ENCODE measurements at places on chromosomes 6 and 20.

DNA sequence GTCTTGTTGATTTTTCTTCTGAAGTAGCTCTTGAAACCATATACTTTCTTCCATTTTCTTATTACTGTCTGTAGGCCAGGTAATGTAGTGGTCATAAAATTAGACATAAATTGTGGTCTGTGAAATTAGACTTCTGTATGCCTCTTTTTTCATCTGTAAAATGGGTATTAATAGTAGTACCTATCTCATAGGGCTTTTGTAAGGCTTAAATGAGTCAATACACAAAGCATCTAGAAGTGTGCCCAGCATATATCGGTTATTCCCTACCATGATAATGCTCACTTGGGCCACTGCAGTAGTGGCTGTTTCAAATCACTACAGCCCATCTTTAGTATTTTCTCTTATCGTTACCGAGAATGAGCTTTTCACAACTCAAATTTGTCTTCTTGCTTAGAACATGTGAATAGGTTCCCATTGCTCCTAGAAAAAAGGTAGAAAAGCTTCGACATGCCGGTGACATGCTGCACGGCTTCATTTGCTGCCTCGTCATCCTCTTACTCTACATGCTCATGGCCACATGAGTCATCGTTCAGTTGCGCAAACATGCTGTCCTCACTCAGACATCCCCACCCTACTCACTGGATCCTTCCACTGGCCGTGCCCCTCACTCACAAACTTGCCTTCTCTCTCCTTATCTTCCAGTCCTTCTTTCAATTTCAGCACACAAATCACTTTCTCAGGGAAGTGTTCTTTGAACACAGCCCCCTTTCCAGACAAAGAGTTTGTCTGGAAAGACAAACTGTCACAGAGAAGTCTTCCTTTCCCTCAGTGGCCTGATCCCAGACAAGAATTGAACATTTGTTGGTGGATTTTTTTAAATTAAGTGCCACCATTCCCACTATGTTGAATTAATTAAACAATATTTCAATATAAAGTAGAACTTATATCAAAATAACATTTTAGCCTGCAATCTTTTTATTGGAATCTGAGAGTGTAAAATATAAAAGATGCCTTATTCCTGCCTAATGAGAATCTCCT, 32.2 kb upstream of the ERVFRD-1 start:
- DNase-seq = no peak

- DNase-seq = no peak
Measured at GRCh38 chr6:128757961-128758360, 125.0 kb upstream of the LAMA2 start.

DNA sequence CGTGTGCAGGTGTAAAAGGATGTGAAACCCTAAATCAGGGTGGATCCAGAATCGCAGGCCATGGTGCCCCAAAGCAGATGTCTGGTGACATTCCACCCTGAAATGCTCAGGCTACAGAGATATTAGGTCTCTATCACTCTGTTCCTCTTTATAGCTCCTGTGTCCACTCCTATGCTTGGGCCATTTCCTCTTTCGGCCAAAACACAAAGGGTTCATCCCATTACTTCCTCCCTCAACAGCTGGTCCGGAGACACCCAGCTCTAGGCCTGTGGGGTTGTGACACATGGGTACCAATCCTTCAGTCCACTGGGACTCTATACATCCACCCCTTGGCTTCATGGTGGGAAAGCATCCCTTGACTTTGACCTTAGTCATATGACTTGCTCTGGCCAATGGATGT, 1.7 kb upstream of the SIGLEC1 start:
- no peak for DNase-seq

- DNase-seq = no peak
Measured at GRCh38 chr6:38501931-38502330, 137.8 kb downstream of the BTBD9 start.

GRCh38 chr6:127761084-127761483, 139.8 kb downstream of the THEMIS start:
- DNase-seq = no peak

GRCh38 chr6:30147096-30147495, 11.2 kb downstream of the TRIM40 start:
- DNase-seq = no peak

DNA sequence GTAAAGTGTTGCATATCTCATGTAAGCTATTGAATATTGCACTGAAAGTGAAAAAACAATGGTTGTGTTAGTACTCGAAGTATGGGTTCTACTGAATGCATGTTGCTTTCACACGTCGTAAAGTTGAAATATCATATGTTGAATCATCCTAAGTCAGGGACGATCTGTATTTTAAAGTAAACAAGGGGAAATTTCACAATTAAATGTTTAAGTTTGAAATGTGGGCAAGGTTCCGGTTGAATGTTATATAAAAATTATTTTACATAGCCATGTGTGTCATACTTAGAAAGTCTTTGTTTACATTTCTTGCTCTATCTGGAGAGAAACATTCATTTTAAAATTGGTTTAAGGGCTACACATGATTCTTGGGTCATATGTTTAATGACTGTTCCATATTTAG, 76.8 kb downstream of the AKAP7 start:
- no peak for DNase-seq

DNA sequence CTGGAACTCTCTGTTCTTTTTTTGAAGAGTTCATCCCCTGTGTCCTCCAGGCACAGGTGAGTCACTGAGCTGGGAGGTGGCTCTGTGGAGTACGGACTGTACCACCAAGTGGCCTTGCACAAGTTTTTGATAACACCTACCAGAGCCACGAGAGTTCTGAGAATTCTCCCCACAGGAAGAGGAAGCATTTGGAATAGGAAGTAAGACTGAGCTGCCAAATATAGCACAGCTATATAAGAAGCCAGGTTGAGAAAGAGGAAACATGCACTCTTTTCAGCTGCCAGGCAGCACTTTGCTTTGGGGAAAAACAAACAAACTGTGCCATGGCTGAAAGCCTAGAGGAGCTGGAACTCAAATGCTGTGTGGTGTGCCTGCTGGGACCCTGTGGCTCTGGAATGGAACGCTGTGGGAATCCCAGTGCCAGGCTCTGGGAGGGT, 70.8 kb upstream of the RIPOR2 start:
- no peak for DNase-seq

DNA sequence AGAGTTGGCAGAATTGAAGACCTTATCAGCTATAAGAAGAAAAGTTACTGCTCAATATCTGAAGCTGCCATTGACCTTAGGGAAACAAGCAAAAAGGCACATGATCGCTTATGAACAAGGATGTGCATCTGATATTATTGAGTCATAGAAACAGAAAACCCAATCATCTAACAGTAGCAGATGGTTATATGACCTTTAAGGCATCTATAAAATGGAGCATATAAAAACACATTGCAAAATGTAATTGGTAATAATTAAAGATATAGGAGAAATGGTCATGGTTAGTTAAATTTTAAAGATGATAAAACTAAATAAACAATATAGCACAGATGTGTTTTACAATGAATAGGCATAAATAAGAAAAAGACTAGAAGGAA, 260.1 kb upstream of the TAB2 start:
- no peak for DNase-seq

DNA sequence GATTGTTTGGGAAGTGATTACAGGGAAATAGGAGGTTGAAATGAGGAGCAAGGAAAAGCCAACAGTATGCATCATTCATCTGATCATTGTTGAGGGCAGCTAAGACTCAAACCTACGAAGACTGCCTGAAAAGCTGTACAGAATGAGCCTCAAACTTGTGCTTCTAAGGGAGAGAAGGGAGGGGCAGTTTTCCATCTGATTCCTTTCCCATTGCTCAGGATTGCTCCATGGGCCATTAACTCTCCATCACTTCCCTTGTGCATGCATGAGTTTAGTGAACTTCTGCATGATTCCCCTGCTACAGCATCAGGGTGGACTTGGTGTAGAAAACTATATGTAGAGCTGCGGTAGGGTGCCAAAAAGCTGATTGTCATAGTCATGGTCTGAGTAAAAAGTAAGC, 742.7 kb upstream of the SLC35B3 start:
- no peak for DNase-seq

GRCh38 chr6:4185419-4185818, 50.0 kb upstream of the ECI2 start:
- DNase-seq = no peak

DNA sequence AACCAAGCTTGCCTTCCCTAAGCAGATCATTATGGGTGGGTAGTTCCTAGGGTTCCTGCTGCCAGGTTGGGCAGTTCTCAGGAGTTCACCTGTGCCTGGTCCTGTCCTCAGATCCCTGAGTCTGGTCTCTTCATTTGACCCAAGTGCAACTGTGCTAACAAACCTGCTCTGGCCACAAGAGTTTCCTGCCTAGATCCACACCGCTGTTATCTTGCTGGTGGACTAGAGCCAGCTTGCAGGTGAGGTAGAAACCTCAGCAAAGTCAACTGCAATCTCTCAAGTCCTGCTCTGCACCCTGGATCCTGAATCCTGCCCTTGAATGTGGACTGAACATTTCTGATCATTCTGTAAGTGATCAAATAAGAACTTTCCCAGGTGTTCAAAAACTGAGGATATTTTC, 191.8 kb upstream of the LRFN2 start:
- no peak for DNase-seq

DNA sequence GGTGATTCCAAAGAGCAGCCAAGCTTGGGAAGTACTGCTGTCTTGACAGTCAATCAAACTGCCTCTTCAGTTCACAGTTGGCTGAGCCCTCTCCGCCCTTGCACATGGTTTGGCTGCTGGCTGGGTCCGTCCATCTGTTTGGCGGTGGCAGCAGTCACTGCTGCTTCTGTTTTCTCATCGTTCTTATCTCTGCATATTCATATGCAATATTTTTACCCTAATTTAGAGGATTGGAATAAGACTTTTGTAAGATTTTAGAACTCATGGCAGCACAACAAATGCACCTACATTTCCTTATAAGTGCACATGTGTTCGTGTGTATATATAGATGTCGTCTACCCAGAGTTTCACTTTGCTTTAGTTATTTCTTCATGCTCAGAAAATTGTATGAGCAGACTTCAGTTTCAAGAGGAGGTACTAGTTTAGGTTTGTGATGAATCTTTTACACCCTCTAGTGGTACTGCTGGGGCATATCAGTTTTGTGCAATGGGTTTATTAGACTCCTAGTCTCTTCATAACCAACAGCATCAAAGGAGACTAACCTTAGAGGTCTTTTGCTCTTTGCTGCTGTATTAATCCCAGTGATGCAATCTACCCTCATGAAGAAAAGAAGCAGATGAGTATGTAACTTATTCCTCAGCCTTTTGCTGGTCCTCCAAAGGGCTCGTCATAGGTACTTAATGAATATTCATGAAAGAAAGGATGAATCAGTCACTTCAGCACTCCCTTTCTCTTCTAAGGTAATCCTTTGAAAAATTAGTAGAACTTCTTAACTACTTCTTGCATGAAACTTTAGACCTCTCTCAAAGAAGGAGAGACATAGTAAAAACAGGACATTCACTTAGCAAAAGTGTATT, 44.3 kb downstream of the KHDC1L start:
- DNase-seq = no peak

GRCh38 chr20:1434571-1435336, 31.9 kb downstream of the NSFL1C start:
- DNase-seq = peak; percentile 28

- no peak for DNase-seq
Measured at GRCh38 chr6:114271405-114271804, 71.4 kb downstream of the HS3ST5 start.

GRCh38 chr20:15396900-15397299, 1059.5 kb upstream of the FLRT3 start:
- no peak for DNase-seq

- DNase-seq = no peak
Measured at GRCh38 chr6:132719736-132720448, 6.0 kb upstream of the VNN1 start.

DNA sequence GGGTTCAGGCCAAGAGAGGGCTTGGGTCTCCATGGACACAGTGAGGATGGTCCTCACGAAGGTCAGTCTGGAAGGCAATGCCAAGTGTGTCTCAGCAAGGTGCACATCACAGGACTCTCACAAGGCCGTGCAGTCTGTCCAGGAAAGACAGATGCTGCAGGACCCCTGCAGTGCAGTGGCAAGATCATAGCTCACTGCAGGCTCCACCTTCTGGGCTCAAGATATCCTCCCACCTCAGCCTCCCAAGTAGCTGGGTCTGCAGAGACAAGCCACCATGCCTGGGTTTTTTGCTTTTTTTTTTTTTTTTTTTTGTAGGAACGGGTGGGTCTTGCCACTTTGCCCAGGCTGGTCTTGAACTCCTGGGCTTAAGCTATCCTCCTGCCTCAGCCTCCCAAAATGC, 26.4 kb downstream of the ZMYND8 start:
- DNase-seq = no peak

GRCh38 chr6:71496018-71496721, 207.6 kb downstream of the OGFRL1 start:
- DNase-seq = no peak

DNA sequence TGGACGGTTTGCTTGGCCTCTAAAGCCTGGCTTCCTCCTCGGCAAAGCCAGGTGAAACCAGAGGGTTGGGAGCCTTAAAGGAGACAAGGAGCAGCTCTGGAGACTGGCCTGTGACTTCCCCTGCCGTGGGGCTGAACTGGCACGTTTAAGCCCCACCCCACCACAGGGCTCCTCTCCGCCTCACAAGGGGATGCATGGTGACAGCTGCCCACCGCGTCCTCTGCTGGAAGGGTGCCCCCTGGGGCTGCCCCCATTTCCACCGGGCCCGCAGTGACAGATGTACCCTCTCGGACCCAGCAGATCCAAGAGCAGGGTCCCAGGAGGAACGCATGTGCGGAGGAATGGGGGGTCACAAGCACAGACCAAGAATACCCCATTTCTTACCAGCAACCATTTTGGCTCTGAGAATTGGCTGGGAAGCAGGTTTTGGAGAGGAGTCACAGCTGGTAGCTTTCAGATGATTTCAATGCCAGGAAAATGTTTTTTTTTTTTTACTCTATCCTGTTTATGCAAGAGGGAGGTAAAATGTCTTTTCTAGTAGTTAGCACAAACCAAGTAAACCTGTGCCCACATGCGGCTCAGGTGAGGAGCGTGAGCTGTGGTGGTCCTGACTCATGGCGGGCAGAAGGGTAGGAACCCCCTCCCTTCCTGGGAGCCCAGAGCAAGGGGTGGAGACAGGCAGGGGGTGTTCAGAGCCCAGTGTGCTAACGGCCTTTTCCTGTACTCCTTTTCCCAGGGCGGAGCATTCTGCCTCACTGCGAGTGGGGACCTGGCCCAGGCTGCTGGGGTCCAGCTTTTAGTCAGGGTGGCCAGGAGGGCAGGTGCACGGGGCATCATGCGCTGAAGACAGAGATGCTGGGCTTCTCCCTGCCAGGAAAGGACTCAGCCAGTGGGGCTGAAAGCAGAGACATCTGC, 33.0 kb downstream of the FRMD1 start:
- no peak for DNase-seq

DNA sequence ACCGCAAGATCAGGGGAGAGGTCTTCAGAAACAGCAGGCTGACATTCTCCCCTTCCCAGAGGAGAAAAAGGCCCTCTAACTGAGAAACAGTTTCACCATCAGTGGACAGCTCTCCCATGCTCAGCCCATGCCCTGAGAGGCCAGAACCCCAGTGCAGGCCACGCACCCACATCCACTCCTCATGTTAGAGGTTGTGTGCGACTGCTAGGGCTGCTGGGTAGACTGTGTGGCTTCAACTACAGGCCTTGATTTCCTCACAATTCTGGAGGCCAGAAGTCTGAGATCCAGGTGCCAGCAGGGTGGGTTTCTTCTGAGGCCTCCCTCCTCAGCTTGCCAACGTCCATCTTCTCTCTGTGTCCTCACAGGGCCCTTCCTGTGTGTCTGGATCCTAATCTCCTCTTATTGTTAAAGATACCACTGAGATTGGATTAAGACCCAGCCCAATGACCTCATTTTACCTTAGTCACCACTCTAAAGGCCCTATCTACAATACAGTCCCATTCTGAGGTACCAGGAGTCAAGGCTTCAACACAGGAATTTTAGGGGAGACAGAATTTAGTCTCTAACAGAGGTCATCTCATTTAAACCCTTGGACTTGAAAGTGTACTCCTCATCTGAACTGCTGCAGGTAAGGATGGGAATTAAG, 67.7 kb upstream of the CD93 start:
- DNase-seq = no peak

All from activated CD4-positive, CD25-positive, alpha-beta regulatory T cell (primary cell).